Head of caudate nucleus (tissue), 42 donors: ENCODE measurements at places on chromosomes 7 and 10.

DNA sequence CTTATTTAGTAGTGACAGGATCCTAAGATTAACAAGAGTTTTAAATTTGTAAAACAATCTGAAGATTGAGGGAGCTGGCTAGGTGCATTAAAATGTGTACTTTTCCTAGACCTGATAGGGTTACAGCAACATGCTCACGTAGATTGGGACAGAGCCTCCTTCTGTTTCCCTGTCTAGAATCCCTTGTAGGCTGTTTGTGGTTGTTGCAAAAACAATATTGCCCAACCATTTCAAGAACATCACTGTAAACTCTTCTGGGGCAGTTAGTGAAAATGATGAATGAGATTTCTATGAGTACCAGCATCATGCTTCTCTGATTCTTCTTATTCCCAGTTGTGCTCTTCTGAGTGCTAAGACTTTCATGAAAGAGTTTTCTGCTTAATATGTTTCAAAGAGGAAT, 14.7 kb upstream of the CPED1 start:
- DNase-seq, result no peak

DNA sequence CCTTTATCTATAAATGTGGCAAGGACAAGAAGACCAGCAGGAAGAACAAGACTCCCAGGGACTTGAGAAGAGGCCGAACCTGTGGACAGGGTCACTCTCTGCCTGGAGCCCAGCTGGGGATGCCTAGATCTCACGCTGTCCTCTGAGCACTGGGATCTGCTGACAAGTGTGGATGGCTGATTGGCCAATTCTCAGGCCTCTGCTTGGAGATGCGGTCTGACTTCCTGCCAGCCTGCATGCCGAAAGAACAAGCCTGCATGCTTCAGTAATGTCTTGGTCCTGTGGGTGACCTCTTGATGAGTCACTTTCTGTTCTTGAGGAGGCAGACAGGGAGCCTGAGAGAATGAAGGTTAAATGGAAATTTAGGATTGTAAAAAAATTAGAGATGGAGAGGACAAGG, 84.7 kb downstream of the TMEM178B start:
- no peak for DNase-seq

- no peak for DNase-seq
These were observed 192.6 kb upstream of the FRMD4A start for GRCh38 chr10:14523286-14523685.

- DNase-seq, result no peak
These were observed 13.7 kb downstream of the ZMIZ2 start for GRCh38 chr7:44762300-44762699.

DNA sequence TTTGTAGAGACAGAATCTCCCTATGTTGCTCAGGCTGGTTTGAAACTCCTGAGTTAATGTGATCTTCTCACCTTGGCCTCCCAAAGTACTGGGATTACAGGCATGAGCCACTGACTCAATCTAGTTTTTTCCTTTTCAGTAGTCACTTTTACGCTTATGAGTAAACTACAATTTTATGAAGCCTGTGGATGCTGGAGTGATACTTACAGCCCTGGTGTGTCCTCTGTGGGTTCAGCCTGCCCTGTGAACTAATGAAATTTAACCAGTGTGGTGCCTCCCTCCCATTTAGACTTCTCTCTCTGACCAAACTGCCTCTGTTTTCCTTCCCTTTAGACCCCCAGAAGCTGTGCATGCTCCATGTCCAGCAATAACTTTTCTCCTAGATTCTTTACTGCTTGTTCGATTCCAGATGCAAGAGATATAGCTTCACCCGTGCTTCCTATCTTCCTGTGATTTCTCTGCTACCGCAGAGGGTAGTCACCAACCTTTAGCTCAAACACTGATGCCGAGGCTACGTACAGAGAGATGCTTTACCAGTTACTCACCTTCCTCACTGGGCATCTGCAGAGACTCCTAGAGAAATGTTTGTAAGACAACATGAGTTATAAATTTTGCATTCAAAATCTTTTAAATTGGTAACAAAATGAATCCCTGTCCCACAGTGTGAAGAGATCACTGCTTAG, 90.8 kb downstream of the KIAA1217 start:
- no peak for DNase-seq

DNA sequence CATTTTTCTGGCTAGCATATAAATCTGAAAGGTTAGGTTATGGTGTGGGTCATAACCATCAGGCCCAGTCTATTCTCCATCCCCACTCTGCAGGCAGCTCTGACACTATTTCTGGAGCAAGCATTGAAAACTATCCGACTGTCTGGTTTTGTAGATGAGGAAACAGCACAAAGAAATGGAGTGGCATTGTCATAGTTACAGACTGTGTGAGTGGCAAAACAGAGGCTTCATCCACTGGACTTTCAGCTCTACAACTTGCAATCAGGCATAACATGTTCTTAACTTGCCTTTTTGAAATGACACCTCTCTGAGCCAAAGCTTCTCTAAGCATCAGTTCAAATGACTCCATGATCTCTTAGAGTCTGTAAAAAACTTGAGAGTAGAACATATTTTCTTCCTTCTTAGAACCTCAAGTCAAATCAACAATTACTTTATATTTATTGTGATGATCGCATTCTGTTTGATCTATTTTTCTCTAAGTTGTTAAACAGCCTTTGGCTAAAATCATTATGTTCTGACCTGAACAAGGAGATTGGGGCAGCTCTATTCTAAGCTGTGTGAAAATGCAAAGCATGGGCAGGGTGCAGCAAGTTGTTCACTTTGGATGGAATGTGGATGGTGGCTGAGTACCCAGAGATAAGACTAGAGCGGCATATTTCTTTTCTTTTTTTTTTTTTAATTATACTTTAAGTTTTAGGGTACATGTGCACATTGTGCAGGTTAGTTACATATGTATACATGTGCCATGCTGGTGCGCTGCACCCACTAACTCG, 68.5 kb downstream of the LRRC4 start:
- no peak for DNase-seq

DNA sequence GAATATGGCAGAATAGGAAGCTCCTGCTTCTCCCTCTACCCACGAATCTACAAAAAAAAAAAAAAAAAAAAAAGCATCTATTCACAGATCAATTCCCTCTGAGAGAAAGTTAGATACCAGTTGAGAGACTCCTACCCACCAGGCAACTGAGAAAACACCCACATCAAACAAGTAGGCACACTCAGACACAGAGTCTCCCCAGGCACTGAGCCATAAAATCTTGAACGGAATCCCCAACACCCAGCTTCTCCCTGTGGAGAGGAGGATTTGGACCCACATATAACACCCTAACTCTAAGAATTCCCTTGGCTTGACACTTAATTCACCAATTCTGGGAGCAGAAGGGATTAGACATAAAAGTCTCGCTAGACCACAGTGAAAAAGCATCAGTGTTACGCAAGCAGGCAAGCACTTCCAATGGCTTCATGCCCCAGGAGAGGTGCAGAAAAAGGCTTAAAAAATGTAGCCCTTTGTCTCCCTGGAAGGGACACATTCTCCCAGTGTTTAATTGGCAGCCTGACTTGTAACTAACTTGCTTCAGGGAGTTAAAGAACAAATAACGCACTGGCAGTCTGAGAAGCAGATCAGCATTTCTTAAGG, 192.2 kb downstream of the ELAPOR2 start:
- peak; percentile 23 for DNase-seq

DNA sequence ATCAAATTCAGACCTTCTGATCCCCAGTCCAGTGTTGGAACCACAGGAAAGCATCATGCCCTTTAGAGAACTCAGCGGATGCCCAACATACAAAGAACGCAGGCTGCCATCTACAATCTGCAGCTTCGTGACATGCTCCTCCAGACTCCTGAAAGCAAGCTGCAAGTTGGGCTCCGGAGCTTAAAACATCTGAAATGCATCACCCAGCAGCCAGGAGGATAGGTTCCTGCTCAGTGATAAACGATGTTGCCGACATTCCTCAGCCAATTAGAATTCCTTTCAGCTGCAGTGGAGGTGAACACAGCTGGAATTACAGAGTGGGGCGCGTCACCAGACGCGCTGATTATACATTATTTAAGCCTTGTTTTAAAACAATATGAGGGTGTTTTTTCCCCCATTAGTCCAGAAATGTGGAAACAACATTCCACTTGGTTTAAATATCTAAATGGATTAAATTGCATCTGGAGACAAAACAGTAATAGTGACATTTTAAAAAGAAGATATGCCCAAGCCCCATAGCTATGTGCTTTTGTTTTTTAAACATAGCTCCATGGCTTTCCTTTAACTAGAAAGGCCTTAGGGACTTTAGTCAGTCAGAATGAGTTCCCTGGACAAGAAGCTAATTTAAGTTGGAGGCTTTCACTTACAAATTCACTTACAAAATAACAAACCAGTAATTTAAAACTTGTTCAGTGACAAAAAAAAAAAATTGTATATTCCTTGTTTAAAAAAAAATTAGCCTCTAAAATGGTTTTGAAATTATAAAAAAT, 6.3 kb downstream of the SMURF1 start:
- DNase-seq, result peak; percentile 34

DNA sequence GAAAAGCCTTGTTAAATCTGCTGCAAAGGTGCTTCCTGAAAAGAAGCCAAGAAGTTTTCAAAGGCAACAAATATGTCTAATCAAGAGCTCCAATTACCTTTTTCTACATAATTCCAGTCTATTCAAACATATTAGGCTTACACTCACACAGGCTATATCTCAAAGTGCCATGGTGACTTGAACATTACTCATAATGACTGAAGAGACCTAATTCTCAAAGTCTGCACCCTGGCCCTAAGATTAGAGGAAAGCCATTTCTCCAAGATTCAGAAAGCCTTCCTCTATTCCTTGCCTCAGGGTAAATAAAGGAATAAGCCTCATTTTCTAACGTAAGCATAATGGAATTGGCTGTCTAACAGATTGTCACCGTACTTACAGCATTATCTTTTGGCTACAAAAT, 78.3 kb upstream of the THSD7A start:
- no peak for DNase-seq

GRCh38 chr7:91614431-91614830, 266.1 kb downstream of the MTERF1 start:
- DNase-seq, result no peak

GRCh38 chr10:2980791-2981360, 86.5 kb upstream of the PFKP start:
- no peak for DNase-seq

DNA sequence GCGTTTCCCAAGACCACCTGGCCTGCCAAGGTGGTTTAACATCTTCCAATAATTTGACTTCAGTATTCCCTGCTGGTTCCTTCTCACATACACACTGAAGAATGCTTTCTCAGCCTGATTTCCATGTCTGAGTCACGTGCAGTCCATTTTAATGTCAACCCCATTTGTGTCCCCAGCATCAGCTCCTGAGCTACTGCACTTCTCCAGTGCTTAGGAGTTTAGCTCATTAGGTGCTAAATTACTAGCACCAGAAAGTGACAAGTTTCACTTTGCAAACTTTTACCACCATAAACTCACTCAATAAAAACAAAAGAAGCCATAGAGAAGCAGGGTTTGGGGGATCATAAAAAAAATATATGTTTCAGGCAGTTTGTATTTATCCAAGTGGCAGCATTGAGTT, 279.3 kb upstream of the SORCS1 start:
- no peak for DNase-seq

GRCh38 chr10:89281606-89282395, 20.0 kb upstream of the IFIT2 start:
- no peak for DNase-seq

- DNase-seq, result no peak
These were observed 91.3 kb upstream of the NPY start for GRCh38 chr7:24192691-24193090.

DNA sequence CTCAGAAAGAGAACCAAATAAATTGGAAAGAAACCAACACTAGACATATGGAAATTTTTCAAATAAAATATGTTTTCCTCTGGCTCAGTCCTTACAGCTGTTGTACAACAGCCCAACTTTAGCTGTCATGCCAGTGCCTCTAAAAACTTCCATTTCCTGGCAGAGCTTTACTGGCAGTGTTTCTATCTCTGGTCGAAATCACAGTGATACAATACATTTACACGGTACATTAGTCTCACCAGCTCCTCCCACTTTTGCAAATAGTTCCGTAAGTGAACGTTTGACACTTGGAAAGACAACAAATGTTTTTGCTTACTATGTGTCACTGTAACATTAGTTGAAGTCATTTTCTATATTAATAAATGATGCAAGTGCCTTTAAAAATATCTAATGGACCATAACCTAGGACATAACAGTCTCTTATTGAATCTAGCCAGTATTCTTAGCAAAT, 29.8 kb downstream of the BCAP29 start:
- no peak for DNase-seq

GRCh38 chr10:6101181-6101580, 12.3 kb downstream of the RBM17 start:
- no peak for DNase-seq

- DNase-seq, result no peak
These were observed 110.2 kb downstream of the GNAT3 start for GRCh38 chr7:80401708-80402107.

- DNase-seq, result no peak
These were observed 77.8 kb upstream of the TNRC18 start for GRCh38 chr7:5501465-5501864.

- DNase-seq, result no peak
These were observed 345.1 kb downstream of the ARL4A start for GRCh38 chr7:13032576-13032975.

DNA sequence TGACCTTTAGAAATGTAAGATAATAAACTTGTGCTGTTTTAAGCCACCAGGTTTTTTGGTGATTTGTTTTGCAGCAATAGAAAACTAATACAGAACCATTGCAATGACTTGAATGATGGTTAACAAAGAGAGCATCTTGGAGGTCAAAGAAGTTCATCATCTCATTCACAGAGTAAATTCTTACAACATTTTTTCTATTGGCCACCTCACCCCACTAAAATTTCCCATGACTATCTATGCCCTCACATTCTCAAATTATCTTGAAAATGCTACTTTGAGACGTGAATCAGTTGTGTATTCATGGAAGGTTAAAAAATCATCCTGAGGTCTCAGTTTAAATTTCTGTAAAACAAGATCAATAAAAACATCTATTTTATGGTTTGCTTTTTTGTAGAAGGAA, 754.2 kb downstream of the SORCS1 start:
- no peak for DNase-seq

DNA sequence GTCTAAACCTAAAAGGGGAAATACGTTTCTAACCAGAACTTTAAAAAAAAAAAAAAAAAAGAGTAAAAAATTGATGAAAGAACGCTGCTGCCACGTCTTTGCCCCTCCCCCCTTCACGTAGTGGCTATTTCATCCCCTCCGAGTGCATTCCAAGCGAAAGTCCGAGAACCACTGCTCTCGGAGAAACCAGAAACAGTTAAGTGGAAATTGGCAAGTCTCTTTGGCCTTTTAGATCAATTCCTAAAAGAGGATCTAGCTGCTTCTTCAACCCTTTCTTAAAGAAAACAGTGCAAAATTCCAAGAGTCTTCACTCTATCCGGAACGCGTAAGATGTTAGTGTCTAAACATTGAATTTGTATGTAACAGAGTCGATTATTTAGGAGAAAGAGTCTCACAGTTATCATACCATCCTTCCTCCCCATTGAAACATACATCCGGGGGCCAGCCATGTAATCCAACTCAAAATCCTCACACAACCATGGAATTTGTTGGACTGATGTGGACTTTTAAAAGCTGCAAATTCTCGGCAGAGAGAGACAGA, 1.1 kb downstream of the P4HA1 start:
- peak; percentile 22 for DNase-seq

DNA sequence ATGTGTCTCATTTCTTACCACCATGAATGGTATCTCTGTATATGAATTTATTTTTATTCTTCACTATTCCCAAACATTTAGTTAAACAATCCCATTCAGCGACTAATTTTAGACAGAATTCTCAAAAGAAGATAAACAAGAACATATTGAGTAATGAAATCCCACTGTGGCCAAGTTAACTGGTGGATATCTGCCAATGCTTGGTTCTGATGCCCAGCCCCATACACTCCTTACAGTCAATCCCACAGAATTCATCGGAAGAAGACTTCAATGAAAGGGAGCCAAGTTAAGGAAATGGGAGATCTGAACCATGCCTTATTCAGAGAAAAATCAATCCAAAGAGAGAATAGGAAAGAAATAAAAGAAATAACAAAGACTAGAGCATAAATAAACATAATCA, 518.0 kb downstream of the XPNPEP1 start:
- no peak for DNase-seq
